GM03348 (cell line): ENCODE measurements at places on chromosomes 3 and 15.

DNA sequence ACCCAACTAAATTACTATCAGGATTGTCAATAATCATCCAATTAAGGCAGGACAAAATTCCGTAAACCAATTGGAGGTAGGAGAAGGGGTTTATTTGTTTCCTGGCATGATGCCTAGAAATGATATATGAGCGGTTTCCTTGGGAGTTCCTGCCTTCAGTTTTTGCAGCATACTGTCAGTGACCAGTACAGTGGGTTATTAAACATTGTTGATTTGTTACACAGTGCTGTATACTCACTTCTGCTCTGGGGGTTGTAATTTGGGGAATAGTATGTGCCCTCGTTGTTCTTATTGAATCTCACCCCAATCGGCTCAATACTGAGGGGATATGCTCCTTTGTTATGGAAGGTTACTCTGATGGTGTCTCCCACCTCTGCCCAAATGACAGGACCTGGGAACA lies 22.2 kb downstream of the CP start:
- DNase-seq, result no peak

- DNase-seq, result peak; percentile 65
Observed at GRCh38 chr3:99751649-99752048, 66.0 kb upstream of the CMSS1 start.

DNA sequence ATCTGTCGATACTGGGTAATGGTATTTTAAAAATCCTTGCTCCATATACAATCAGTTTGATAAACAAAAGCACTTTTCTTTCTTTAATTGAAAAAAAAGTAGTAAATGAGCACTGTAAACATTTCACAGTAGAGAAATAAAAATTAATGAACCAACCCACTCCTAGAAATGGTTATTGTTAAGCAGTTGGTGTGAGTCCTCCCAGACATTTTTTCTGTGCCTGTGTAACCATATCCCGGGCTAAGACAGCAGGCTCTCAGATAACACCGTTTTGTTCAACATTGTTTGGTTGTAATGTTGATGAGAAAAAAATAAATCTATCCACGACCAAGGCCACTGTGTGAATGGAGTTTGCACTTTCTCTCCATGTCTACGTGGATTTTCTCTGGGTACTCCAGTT lies 42.6 kb downstream of the PXK start:
- DNase-seq, result no peak

- no peak for DNase-seq
Observed at GRCh38 chr3:27673701-27674100, 48.4 kb downstream of the EOMES start.

DNA sequence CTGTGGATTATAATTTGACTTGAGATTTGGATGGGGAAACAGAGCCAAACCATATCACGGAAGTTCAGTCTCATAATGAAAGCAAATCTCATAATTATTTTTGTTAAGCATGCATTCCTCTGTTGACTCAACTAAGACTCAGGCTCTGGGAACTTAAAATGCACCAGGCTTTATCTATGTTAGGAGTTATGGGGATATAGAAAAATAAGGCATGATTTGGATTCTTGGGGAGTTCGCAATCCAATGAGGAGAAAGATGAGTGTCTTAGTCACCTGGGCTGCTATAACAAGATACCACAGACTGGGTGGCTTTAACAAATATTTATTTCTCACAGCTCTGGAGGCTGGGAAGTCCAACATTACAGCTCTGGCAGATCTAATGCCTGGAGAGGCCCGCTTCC lies 89.4 kb upstream of the TJP1 start:
- DNase-seq, result no peak

- DNase-seq, result peak; percentile 55
Observed at GRCh38 chr15:38555686-38556334, 8.8 kb downstream of the RASGRP1 start.
